IPS-NIHi11 (cell line): ENCODE measurements at places on chromosomes 16 and 17.

GRCh38 chr17:71304498-71305158, 816.2 kb upstream of the SOX9 start:
- no peak for DNase-seq

- peak; percentile 42 for DNase-seq
Observed at GRCh38 chr17:16940116-16940881, 31.6 kb downstream of the TNFRSF13B start.

GRCh38 chr17:80839511-80839941, 152.1 kb upstream of the CHMP6 start:
- no peak for DNase-seq

GRCh38 chr16:19574615-19575014, 19.1 kb downstream of the VPS35L start:
- DNase-seq: no peak

GRCh38 chr17:35726127-35726952, 5.1 kb upstream of the RASL10B start:
- DNase-seq: peak; percentile 35

DNA sequence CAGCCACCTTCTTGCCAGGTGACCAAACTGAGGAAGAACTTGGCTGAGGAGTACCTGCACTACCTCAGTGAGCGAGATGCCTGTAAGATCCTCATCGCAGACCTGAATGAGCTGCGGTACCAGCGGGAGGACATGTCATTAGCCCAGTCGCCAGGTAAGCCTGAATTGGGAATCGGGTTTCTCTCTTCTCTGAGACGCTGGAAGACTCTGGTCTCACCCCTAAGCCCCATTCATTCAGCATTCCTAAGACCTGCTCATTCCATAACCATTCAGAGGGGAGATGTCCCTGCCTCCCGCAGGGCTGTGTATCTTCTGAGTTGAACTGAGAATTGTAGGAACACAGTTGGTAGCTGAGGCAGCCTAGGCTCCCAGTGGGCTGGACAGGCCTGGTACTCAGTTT, 17.0 kb upstream of the THAP11 start:
- DNase-seq: no peak

DNA sequence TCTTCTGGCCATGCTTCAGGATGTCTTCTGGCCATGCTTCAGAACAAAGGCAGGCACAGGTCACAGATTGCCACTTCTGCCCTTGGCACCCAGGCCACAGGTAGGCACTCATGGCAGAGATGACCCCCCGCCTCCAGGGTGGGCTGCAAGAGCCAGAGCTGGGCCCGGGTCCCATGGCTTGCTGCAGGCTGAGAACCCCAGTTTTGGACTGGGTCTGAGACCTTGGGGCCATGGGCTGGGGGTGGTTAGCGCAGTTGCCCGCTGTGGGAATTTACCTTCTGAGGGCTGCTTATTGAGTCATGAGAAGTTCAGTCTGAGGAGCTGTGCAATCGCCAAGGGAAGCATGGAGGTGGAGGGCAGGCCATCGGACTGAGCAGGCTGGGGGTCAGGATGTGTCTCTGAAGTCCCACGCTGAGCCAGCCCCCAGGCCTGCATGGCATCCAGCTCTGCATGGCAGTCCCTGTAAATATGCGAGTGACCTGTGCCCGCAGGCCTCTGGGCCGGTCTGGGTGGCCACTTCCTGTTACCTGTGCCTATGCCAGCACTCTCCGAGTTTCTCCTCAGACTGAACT, 1.7 kb downstream of the ANKRD13B start:
- DNase-seq: no peak

DNA sequence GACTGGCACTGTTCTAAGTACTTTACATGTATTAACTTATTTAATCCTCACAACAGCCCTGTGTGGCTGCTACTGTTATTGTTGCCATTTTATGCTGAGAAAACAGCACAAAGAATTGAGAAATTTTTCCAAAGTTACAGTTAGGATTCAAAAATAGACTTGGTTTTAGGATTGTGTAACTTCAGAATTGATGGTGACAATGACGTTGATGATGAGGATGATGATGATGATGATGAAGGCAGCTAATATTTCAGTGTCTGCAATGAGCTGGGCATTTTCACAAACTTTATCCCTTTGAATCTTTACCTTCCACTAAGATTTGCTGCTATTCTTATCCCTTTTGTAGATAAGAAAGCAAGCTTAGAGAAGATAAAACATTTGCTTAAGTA, 22.1 kb downstream of the PRKCB start:
- DNase-seq: no peak

DNA sequence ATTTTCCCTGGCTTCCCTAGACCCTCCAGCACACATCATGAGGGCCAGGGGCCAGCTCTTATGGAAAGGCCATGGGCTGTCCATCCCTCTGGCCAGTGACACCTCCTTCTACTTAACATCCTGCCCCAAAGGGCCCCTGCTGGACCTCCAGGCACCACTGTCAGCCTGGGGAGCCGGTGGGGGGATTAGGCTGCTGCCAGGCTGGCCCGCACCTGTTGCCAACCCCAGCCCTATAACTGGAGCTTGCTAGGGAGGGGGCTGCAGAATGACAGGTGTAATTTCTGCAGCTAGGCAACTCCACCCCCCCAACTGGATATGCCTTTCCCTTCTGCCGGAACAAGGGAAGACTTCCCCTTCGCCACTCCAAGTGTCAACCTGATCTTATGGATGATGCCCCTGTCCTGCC, 12.5 kb downstream of the RARA start:
- no peak for DNase-seq

DNA sequence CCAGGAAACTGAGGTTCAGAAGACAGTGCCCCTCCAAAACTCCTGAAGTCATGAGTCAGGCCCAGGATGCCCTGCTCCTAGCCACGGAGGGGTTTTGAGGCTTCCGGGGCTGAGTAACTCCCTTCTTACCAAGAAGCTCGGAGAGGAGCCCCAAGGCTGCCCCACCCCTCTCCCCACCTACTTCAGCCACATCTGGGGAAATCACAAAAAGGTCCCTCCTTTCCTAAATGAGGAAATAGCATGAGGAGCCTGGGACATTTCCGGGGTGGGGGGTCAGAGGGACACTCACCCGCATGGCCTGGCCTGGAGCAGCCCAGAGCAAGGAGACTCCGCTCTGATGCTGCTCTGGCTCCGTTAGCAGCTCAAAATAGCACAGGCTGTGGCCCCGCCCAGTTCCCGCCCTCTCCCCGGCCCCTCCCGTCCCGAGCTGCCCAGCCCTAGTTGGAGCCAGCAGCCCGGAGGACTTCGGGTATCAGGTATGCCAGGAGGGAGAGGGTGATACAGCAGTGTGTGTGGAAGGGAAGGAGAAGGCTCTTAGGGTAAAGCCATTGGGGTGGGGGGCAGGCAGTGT, 40.1 kb downstream of the MYO18A start:
- peak; percentile 83 for DNase-seq

- no peak for DNase-seq
Observed at GRCh38 chr17:5522476-5522875, 36.1 kb downstream of the MIS12 start.

GRCh38 chr17:12734926-12735325, 54.4 kb upstream of the ARHGAP44 start:
- DNase-seq: no peak

- DNase-seq: peak; percentile 95
Observed at GRCh38 chr17:46818316-46818928, at the start of gene WNT3. Gene WNT3 (minus strand): TSS chr17:46818692. CDS start chr17:46818597, 95 bp downstream.
